ENCODE measurements at places on chromosomes 7 and 10.

- no peak for DNase-seq
Measured at GRCh38 chr10:7477538-7478334, 66.9 kb upstream of the SFMBT2 start.

GRCh38 chr10:88238615-88238914 lies 344.6 kb downstream of the RNLS start:
- no peak for DNase-seq

GRCh38 chr7:100763556-100764140 lies 30.3 kb downstream of the ZAN start:
- DNase-seq = no peak

DNA sequence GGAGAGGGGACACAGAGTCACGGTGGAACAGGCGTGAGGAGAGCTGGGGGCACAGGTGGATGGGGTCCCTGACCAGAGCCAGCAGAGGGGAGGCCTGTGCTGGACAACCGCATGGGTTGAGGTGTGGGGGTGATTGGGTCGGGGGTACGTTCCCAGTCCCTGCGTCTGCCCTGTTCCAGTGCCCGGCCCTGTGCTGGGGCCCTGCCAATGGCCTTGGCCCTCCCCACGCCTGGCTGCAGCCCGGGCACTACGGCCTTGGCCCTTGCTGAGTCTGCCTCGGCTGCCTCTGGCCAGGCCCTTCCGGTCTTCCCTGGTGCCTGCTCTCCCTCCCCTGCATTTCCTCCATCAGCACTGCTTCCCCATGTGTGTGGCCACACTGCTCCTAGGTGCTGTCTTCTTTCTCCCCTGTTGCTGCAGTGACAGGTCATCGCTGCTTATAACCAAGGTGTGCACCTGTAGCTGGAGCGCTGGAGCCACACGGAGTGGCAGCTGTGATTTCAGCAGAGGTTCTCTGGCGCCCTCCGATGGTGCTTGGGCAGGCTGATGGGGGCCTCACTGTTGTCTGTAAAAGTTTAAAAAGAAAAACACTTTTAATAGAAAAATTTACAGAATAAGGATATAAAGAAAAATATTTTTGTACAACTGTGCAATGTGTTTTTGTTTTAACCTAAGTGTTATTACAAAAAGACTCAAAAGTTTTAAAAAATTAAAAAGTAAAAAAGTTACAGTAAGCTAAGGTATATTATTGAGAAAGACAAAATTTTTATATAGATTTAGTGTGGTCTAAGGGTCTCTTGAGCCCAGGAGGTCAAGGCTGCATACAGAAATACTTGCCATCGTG lies 45.2 kb upstream of the BHLHA15 start:
- DNase-seq = no peak

GRCh38 chr10:16352146-16352545 lies 84.7 kb upstream of the PTER start:
- DNase-seq = no peak

DNA sequence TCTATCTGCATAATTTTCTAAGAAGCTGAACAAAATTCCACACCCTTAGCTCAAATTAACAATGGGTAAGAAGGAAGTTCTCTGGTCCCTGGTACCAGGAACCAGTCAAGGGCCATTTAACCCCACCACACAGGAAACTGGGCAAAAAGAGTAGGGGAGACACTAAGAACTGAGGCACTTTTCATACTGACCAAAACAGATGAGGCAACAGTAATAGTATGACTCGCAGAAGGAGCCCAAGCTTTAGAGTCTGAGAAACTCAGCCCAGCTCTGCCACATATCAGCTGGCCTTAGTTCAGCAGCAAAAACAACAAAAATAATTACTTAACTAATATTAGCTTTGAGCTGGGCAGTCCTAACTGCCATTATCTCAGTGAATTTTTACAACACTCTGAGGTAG lies 221.2 kb downstream of the FAM107B start:
- no peak for DNase-seq

- DNase-seq = no peak
Measured at GRCh38 chr10:91864744-91865143, 44.5 kb downstream of the FGFBP3 start.

GRCh38 chr10:118259288-118259906 lies 82.7 kb downstream of the FAM204A start:
- no peak for DNase-seq

- DNase-seq = no peak
Measured at GRCh38 chr7:45196374-45196773, 38.8 kb downstream of the RAMP3 start.

- no peak for DNase-seq
Measured at GRCh38 chr7:144027974-144028373, 20.8 kb upstream of the OR2A5 start.

DNA sequence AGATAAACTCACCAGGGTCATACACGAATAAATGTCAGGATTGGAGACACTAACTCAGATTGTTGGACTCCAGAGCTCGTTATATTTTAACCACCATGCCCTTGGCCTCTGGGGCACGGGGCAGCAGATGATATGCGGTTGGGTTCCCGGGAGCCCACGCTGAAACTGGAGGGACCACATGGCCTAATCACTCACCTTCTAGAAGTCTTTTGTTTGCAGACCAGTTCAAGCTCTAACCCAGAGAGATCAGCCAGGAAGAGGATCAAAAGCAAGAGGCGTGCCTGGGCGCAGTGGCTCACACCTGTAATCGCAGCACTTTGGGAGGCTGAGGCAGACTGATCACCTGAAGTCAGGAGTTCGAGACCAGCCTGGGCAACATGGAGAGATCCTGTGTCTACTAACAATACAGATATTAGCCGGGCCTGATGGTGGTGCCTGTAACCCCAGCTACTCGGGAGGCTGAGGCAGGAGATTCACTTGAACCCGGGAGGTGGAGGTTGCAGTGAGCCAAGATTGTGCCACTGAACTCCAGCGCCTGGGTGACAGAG lies 42.6 kb upstream of the ECHDC3 start:
- DNase-seq = no peak

- DNase-seq = no peak
Measured at GRCh38 chr10:24254180-24254579, 45.2 kb downstream of the KIAA1217 start.

GRCh38 chr7:66682350-66683093 lies 53.8 kb downstream of the KCTD7 start:
- no peak for DNase-seq

- no peak for DNase-seq
Measured at GRCh38 chr7:151565541-151565940, 45.8 kb upstream of the RHEB start.

DNA sequence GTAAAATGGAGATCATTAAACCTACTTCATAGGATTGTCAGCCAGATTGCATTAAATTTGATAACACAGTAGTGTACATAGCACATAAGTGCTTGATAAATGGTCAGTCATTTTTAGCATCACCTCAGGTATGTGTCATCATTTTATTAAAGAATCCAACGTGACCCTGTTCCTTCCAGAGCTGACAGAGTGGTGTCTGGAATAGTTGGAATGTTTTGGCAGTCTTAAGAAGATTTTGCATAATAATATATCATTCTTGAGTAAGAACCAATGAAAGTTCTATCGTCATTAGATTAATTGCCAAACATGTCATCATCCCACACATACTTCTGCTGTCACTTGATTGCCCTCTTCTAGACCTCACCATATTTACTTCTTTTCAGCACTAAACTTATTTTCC lies 451.4 kb upstream of the POM121L12 start:
- no peak for DNase-seq

GRCh38 chr7:87310790-87311419 lies 34.6 kb upstream of the CROT start:
- no peak for DNase-seq

DNA sequence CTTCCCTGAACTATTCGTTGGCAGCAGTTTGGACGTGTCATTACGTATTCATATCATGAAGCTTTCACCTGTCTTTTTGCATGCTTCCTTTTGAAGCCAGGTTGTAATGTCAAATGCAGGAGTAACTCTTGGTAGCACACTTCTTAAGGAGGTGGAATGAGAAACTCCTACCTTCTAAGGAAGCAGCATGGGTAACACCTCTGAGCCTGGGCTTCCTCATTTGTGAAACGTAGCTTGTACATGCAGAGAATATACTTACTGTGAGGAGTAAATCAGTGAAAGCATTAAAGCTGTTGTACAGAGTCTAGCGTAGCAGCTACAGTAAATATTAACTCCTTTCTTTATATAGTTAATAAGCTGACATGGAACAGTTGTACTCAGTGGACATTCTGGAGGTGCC lies 21.1 kb downstream of the CUL1 start:
- no peak for DNase-seq

DNA sequence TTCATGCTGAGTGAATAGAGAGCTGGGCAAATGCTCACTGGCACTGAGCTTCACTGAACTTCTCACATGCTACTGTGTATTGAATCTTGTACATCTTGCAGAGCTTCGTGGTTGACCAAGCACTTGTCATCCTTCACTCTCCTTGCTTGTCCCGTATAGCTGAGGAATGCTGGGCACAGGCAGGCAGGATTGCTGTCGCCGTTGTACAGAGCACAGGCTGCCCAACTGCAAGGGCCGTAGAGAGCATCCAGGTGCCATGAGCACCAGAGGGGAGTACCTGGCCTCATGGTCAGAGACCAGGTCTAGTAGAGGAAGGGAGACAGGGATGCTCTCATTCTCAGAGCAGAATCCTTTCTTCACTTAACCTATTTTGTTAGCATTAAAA lies 99.8 kb upstream of the RET start:
- no peak for DNase-seq

GRCh38 chr7:83684928-83685327 lies 36.0 kb upstream of the SEMA3E start:
- DNase-seq = no peak

DNA sequence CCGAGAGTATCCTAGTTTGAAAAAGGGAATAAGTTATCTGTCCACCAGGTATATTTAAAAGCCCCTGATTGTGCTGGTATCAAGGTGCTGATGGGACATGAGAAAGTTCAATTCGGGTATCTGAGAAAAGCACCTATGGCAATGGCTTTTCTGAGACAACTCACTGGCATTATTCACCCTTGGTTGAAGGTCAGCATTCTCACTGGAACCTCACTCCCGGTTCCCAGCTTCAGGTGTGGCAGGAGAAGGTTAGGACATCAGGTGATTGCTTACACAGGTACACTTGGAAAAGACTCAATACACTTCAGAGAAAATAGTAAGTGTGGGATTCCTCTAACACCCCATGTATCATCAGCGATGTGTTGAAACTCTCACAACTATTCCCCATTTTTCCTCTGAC lies 643.1 kb downstream of the INHBA start:
- no peak for DNase-seq

DNA sequence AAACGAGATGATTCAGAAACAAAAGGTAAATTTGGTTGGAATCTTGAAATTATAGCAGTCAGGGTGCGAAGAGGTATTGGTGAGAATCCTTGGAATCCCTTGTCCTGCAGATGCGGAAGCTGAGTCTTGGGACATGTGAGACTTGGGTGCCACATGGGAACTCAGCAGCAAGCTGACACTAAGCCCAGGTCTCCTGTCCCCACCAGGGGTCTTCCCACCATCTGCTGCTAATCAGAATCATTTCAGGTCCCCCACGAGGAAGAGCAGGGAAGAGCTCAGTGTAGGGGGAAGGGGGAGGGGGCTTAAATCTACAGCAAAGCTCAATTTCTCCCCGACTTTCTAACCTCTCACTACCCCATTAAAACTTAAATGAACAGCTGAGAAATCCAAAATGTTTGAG lies 126.1 kb upstream of the BMPER start:
- DNase-seq = no peak

DNA sequence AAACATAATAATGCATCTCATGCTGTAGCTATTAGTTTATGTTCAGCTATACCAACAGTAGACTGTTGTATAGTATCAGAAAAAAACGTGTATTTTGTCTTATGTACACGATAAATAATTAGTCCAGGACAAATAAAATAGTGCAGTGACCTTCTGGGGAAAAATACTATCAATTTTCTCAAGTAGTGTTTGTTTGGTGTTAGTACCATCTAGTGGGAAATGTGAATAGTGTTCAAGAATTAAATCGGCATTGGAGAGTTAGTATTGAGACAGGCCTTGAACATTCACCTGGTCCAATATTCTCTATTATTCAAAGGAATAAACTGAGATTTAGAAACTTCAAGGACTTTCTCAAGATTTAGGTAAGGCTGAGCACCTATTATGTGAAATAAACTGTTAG lies 21.7 kb upstream of the OR2A5 start:
- DNase-seq = no peak

DNA sequence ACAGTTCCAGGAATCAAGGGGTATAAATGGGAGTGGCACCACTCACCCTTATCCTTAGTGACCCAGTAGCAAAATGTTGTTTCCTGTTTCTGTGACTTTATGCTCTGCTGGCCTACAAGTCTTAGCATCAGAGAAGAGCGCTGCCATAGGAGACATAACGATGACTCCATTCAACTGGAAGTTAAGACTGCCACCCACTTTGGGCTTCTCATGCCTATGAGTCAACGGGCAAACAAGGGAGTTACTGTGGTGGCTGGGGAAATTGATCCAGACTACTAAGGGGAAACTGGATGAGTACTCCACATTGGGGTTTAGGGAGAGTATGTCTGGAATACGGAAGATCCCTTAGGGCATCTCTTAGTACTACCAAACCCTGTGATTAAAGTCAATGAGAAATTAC lies 40.6 kb upstream of the PIK3CG start:
- DNase-seq = no peak

GRCh38 chr7:38673795-38674194 lies 42.6 kb upstream of the AMPH start:
- no peak for DNase-seq

DNA sequence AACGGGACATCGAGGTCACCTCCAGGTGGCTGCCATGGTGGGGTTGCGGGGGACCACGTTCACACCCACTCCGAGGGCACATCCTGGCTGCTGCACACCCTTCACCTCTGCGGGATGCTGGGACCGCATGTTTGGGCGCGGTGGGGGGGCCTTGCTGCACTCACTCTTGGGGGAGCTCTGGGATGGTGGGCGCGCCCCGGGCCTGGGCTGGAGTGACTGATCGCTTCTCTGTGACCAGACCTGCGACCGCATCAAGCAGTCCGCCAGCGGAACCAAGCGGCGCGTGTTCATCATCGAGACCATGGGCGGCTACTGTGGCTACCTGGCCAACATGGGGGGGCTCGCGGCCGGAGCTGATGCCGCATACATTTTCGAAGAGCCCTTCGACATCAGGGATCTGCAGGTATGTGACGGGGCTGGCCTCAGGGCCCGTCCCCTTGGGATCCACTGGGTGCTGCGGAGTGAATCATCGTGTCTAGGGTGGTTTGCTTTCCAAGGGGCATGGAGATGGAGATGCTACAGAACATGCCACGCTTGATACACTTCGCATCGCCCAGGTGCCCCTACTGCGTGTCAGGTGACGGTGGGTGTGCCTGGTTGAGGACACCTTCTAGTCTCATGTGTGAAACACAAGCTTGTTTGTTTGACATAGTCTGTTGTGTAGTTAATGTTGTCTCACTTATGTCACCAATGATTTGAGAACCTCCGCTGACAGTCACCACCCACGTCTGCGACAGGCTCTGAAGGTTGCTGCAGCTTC lies 42.8 kb downstream of the PITRM1 start:
- no peak for DNase-seq
